ENCODE measurements at places on chromosomes 12 and 14.
A peak's percentile ranks its signal among the peaks of the same experiment; 100 is the strongest.

DNA sequence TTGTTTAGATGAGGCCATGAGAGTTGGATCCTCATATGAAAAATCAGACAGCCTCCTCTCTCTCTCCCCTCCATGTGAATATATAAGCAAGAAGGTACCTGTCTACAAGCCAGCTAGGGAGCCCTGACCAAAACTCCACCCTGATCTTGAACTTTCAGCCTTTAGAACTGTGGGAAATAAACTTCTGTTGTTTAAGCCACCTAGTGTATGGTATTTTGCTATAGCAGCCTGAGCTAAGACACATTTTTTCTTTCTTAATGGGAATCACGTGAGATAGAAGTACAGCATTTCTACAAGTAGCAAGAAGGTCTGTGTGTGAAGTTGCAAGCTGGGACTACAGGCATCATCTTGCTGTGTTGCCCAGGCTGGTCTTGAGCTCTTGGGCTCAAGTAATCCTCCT lies 16.3 kb upstream of the ABHD12B start:
- DNase-seq, result no peak

DNA sequence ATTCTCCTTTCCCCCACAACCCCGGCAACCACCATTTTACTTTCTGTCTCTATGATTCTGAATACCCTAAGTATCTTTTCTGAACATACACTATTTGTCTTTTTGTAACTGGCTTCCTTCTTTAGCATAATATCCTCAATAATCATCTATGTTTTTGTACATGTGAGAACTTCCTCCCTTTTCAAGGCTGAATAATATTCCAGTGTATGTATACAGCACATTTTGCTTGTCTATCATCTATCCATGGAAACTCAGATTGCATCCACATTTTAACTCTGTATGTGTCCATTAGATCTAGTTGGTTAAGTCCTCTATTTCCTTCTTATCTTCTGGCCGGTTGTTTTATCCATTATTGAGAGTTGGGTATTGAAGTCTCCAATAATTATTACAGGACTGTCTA lies 64.1 kb upstream of the TTC7B start:
- no peak for DNase-seq

DNA sequence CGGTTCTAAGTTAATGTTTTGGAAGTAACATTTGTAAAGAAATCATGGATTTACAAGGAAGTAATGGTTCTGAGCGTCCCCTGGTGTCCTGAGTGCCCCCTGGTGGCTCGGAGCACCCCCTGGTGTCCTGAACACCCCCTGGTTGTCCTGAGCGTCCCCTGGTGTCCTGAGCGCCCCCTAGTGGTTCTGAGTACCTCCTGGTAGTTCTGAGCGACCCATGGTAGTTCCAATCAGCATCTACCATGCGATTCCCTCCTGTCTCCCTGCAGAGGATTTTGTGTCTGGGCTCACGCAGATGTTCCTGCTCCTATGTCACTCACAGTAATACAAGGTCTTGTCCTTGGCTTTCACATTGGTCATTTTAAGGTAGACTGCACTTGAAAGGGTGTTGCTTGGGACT lies 1352.9 kb downstream of the TMEM121 start:
- no peak for DNase-seq

DNA sequence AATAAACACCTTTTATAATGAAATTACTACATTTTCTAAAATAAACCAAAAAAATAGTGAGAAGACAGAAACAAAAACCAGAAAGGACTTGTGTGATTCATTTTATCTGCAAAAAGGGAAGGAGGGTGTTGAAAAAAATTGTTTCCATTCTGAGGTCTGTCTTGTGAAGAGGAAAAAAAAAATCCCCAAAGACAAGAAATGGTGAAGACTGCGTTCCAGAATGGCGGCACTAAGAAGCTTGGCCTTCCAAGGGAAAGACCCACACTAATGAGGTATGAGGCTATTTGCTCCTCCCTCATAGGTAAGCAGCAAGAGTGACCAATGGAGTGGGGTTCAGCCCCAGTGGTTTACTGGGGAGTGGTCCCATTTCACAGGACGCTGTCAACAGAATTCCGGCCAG lies 35.0 kb downstream of the GNPTAB start:
- no peak for DNase-seq

GRCh38 chr12:21221778-21222177 lies 90.8 kb downstream of the SLCO1B1 start:
- DNase-seq, result no peak

GRCh38 chr14:33834466-33835260 lies 116.2 kb downstream of the EGLN3 start:
- no peak for DNase-seq

- DNase-seq, result no peak
These were observed 128.9 kb downstream of the NUBPL start for GRCh38 chr14:31690056-31690455.

DNA sequence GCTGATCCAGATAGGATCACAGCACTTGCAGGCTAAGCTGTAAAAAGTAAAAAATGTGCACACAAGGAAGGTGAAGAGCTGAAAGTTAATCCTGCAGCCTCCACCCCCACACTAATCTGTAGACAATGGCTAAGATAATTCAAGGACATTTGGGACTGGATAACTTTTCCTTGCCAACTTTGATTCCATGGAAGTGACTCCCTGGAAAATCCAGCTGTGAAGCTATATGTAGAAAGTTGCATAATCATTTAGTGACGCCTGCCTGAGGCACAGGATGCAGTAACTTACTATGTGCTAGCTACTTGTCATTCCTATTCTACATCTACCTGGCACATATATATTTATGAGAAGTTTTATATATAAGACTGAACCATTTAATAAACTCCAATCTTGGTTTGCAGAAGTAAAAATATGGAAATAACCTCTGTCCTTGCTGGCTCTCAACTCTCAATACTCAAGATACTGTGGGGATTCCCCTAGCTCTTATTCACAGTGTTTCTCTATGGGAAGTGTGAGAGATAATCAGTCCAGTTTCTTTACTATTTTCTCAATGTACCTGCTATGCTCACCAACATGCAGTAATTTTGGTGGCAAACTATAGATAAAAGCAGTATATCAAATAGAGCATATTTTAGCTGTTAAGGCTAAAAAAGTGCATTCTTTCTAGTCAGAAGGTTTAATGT lies 14.8 kb downstream of the LDHB start:
- DNase-seq, result no peak

DNA sequence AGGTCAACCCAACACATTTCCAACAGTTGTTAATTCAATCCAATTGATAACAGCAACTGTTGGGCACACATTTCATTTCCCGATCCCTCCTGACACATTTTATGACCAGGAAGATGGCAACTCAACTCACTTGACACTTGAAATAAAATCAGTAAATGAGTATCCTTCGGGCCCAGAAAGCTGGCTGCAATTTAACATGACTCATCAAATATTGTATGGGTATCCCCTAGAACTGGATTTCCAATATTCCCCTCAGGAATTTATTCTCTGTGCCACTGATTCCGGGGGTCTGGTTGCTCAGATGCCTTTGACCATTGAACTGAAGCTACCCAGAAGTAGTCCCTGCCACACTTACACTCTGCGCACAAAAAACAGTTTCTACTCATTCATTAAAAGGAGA lies 42.1 kb downstream of the INTS13 start:
- DNase-seq, result no peak

DNA sequence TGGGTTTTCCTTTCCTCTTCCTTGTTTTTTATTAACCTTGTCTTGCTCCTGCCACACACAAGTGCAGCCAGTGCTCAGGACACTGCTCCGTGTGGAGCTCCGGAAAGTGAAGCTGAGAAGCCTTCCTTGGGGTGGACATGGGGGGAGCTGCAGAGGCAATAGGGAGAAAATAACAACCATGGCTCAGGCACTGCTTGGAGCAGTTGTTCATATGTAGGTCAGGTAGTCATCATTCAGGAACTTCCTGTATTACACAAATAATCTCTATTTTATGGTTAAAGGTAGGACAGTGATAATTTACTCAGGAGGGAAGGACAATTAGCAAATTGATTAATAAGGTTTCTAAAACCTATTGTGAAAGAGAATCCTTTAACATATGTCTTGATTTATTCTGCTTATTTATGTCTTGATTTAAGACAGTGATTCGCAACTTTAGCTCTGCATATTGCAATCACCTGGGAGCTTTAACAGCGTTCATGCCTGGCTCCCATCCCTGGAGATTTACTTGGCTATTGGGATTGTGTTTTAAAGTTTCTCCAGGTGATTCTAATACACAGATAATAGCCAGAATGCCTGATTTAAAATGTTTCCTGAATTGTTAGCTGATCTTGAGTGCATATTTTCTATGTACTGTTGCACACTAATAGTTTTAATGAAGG lies 92.1 kb downstream of the ETV6 start:
- DNase-seq, result no peak

GRCh38 chr12:53613821-53614220 lies 12.4 kb downstream of the ATF7 start:
- DNase-seq, result no peak

- DNase-seq, result no peak
These were observed 95.9 kb downstream of the TTC7B start for GRCh38 chr14:90720336-90720735.

GRCh38 chr12:60394665-60395064 lies 798.8 kb downstream of the SLC16A7 start:
- DNase-seq, result no peak

DNA sequence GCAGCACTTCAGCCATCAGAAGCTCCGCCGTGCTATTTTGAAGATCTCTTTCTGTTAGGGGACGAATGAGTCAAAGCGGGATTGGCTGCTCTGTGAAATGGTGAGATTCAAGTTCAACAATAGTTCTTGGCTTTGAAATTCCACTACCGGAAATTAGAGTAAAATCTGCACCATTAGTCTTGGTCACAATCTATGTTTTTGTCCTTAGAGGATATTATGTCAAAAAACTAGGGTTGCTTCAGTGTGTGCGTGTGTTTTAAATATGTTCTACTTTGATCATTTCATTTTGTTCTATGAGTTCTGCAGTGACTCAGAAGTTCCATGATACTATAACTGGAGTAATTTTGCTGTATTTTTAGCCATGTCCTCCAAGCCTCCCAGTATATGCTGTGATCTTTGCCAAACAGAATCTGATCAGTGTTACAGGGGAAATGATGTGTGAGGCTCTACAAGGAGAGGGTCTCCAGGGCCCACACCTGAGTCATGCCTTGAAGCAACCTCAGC lies 22.6 kb downstream of the GPHB5 start:
- peak; percentile 79 for DNase-seq
